CMK (cell line): ENCODE measurements at places on chromosomes 3 and 15.

GRCh38 chr15:25268166-25268565, 170.7 kb downstream of the UBE3A start:
- DNase-seq = no peak

DNA sequence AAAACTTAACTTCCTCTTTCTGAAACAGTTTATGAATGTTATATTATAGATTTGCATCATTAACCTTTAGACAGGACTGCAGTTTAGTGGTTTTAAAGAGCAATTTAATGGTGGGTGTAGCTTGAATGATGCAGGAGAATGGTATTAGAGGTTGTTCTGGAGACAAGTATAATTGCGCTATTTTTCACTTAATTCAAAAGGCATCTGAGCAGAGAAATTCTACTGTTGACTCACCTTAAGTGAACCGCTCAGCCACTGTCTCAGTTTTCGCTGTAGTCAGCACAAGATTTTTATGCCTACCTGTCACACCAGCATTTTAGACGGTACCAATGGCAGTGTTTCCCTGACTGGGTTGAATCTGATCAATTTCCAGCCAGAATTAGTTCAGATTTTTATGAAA, 348.8 kb upstream of the DCBLD2 start:
- DNase-seq = no peak

DNA sequence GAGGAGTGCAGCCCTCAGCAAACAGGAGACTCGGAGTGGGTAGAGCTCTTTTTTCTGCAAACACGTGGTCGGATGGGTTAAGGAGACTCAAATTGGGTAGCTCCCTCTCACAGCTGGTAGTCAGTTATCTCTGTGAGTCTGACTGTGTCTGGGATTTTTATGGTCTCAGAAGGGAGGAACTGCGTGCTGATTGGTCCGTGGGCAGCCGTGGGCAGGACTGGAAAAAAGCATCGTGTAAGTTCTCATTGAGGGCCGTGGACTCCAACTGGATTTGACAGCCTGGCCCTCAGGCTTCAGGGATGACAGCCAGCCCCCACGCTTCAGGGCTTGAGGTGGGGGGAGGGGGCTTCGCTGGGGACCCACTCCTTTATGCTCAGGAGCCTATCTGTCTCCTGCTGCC, 463.9 kb downstream of the EPHA3 start:
- no peak for DNase-seq

- DNase-seq = no peak
These were observed 82.2 kb upstream of the GOLGA8B start for GRCh38 chr15:34665498-34666116.

- DNase-seq = no peak
These were observed 105.8 kb downstream of the FNDC3B start for GRCh38 chr3:172145031-172145686.

GRCh38 chr3:100630664-100631063, 21.3 kb downstream of the ADGRG7 start:
- DNase-seq = no peak

DNA sequence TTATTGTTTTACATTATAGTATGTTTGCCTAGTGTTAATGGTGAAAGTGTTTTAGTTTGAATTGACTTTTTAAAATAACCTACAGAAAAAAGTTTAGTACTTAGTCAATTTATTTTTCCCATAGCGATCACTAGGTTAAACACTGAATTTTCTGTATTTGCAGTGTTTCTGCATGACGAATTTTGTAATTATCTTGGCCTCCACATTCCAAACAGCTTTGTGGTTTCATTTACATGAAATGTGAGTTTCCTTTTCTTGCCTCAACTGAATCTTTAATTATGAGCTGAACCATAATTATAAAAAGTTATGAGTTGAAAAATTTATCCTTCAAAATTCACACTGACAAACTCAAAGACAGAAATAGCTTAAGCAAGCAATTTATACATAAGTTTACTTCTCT, 235.5 kb downstream of the CTNNB1 start:
- DNase-seq = no peak

DNA sequence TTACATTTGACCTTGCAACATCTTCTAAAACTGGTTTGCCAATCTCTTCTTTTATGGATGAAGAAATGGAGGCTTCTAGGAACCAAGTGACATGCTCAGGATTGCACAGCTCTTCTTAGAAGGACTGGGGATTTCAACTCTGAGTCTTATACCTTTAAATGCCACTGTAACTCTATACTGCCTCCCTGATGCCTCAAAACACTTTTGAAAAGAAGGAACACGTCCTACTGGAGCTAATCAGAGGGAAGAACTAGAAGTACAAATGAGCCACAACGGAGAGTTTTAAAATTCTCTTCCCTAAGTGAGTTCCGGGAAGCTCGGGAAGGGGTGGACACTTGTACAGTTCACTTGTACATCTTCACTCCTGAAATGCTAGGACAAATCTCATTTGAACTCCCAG, 949 bp upstream of the MITF start:
- no peak for DNase-seq

GRCh38 chr3:72887705-72888545, at the start of gene GXYLT2:
GXYLT2 (plus strand) TSS chr3:72888046; CDS start chr3:72888234, 188 bp downstream.
- DNase-seq = no peak

- DNase-seq = no peak
These were observed 173.6 kb downstream of the UBE2E2 start for GRCh38 chr3:23376516-23377248.

GRCh38 chr3:156424758-156425157, 130.2 kb downstream of the SSR3 start:
- DNase-seq = no peak

DNA sequence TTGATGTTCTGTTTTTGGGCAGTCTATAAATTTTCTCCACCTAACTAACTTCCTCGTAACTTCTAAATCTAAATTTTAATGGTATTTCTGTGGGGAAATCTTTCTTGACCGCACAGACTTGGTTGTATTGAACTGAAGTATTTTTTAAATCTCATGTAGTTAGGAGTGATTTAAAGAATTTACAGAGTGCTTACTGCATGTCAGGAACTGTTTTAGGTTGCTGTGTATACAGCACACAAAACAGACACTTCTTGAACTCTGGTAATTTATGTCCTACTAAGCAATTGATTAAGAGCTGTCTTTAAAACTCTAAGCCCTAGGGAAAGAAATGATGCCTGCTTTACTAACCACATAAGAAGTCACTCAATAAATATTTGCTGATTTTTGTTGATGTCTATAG, 1350.2 kb downstream of the ZPLD1 start:
- no peak for DNase-seq

- DNase-seq = no peak
These were observed 847 bp downstream of the WHAMM start for GRCh38 chr15:82810061-82810889.
